Central memory CD4-positive, alpha-beta T cell (primary cell): ENCODE measurements at places on chromosomes 5 and 9.

GRCh38 chr5:6085341-6085860, 292.9 kb downstream of the MED10 start:
- no peak for DNase-seq

DNA sequence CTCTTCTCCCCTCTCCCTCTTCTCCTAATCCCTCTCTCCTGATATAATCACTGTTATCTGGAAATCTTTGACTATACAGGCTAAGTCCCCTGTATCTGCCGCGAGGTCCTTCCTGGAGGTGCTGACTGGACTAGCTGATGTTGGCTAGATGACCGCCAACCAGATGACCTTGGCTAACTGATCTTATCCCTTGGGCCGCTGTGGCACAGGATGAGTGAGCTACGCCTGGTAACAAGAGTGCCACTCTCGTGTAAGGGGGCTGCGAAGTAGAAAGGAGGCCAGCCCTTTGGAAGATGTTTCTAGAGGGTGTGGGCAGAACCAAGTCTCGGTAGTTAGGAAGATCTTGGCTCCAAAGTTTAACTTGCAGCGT, 345 bp upstream of the PRRC1 start:
- no peak for DNase-seq

DNA sequence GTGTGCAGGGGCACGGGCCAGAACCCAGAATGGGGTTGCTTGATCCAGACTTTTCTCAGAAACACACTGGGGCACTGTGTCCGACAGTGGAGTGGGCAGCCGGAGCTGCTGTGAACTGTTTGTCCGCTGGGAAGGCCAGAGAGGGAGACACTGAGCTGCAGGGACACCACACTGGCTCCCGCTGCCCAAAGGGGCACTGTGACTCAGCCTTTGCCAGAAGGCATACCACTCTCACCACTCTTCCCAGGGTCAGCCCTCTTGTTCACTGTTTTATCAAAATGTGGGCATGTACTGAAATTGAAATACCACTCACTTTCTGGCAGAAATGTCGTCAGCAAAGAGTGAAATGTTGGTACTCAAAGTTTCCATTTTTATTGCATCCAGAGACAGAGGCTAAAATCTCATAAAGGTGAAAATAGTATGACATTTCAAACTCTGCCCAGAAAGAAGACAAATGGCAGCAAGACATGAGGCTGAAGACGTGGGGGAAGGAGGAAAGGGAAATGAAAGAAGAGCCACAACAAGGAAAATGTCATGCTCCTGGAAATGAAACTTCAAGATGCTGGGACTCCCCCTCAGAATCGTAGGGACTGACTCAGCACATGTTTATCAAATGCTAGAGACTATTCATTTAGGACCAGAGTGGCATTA, 4.5 kb upstream of the IL7R start:
- peak; percentile 66 for DNase-seq

DNA sequence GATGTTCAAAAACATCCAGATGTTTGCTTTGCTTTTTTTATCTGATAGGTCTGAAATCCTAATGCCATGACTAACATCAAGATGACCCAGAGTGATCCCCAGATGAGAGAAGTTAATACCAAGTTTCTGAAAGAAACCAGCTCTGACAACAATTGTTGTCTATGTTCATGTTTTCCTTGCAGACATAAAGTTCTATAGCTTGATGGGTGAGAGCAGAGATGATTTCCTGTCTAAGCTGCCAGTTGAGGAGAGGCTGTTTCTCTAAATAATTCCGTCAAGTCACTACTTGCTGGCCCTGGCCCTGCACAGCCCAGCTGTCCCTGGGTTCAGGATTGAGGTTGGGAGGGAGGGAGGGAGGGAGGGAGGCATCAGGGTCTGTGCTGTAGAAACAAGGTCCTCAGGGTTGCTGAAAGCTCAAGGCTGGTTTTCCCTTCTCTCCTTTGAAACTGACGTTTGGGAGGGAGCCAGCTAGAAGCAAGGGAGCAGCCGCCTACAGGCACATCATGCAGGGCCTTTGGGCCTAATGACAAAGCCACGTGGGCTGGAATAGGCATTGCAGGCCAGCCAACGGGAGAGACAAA, 3.9 kb downstream of the SPARC start:
- no peak for DNase-seq

DNA sequence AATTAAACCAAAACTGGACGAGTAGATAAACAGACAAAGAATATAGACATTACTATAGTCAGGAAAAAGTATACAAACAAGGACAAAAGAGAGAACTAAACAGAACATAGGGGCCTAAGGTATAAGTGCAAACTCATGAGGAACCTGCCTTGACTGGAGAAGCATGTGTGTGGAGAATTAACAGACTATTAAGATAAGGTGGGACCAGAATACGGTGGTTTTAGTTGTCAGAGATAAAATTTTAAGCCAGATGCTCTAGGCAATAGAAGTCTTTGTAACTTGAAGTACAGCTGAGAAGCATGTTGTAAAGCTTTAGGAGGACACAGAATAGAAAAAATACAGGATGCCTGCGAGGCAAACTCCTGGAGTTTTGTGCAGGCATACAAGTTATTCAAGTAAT, 707.1 kb downstream of the PTPRD start:
- no peak for DNase-seq

DNA sequence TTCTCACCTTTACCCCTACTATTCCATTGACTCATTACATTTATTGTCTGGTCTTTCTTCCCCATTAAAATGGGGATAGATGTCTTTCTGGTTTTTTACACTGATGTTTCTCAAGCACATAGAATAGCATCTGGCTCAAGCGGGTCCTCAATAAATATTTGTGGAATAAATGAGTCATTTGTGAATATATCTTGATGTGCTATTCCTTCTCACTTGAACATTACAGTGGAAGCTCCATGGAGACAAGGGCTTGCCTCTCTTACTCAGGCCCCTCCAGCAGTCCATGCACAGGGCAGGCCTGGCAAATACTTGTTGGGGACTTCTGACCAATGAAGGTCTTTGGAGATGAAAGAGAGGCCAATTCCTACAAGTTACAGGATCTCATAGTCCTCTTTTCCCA, 151.7 kb upstream of the TAS2R1 start:
- DNase-seq = no peak

DNA sequence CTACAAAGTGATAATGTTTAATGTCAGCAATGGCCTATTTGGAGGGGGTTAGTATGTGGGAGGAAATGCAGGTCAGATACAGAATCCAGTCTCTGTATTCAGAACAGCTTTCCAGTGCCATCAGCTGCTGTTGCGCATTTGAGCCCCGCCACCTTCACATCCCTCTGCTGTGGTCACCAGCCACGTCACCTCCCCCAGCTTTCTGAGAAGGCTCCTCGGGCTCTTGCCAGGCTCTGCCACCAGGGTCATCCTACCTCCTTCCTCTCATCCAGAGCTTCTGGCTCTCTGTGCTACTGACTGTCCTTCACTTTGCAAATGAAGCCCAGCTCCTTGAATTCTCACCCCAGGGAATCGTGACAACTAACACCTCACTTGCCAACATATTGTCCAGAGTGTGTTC, 138.8 kb downstream of the PIK3R1 start:
- no peak for DNase-seq
